ENCODE measurements at places on chromosomes 11 and 22.

GRCh38 chr11:25037431-25037830 is 540.6 kb downstream of the LUZP2 start:
- no peak for DNase-seq

DNA sequence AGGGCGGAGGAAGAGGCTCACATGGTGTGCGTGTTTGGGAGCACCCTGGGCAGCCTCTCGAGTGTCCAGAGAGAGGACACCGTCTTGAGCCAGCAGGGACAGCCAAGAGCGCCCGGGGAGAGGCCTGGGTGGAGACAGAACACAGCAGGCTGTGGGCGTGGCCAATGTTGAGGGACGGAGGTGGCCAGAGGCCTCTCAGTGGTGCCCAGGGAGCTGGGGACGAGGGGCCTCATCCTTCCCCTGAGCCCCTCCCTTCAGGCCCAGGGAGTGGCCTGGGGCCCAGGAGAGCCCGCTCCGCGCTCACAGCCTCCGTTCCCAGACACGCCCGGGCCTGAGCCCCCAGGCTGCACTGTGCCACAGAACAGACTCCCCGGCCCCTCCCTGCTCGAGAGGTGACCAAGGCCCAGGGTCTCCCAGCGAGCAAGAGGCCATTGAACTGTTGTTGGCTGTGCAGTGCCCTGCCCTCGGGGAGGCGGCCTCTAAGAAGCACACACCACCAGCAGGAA is 48.4 kb downstream of the CDKN1C start:
- no peak for DNase-seq

- no peak for DNase-seq
Measured at GRCh38 chr11:27977031-27977430, 130.9 kb downstream of the KIF18A start.

DNA sequence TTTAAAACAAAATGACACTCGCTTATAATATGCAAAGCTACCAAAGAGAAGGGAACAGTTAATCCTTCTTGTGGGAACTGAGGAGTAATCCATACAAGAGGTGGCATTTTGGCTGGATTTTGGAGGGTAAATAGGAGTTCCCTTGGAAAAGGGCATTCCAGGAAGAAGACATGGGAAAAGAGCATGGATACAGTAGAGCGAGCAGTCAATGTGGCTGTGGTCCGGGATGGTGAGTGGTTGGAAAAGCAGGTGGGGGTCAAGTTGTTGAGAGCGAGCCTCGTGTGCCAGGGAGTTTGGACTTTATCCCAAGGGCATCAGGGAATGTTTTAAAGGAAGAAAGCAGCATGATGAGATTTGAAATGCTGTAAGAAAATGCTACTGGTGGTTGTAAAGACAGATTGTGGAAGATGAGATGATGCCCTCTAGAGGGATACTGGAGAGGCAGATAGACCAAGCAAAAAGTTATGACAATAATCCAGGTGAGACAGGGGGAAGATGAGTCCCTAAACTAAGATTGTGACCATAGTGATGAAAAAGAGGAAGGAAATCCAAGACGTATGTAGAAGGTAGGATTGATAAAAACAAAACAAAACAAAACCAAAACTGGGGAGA is 3.8 kb upstream of the MMP7 start:
- no peak for DNase-seq

- no peak for DNase-seq
Measured at GRCh38 chr22:39559456-39560105, 11.0 kb upstream of the CACNA1I start.

GRCh38 chr22:39174498-39175352 is 22.2 kb upstream of the CBX7 start:
- DNase-seq = peak; percentile 63

- DNase-seq = no peak
Measured at GRCh38 chr11:3041699-3042441, 15.4 kb downstream of the CARS1 start.

DNA sequence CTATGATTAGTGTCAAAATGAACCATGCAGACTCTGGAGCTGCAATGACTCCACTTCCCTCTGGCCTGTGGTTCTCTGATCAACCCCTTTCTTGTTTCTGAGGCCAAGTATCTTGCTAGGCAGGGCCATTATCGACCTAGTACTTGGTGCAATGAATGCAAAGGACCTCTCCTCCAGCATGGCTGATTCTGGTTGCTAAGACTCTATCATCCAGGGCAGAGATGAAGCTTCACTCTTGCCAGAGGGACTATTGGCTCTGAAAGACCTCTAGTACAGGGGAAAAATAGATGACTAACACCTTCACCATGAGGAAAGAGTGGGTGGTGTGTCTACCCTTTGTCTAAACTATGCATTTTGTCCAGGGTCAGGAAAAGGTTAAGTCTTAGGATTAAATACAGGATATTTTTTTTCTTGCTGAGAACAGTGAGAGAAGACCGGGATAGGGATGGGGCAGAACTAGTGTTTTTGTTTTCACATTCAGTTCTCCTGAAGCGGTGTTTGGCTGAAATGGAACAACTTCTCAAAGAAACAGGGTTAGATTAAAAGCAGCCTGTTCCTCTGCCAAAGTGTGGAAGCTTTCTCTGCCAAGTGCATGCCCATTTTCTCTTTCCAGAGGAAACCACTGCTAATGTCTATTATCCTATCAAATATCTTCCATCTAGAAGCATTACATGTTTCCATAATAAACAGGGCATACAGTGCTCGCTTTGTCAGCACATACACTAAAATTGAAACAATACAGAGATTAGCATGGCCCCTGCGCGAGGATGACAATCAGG is 5.0 kb upstream of the MTFP1 start:
- DNase-seq = no peak

DNA sequence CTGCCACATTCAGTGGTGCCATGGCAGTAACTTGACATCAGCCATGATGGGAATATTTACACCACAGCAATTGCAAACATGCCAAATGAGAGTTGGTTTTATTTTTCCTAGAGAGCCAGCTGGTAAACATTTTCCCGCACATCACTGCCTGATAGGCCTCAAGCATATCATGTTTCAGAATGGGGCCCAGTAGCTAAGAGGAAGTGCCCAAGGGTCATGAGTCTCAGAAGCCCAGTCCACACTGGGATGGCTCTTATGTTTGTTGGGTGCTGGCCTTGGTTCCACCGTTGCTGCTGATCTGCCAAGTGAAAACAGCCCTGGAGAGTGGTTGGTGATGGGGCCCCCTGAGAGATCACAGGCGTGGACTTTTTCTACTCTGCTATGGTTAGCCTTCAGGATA is 64.3 kb upstream of the NAV2 start:
- DNase-seq = no peak

DNA sequence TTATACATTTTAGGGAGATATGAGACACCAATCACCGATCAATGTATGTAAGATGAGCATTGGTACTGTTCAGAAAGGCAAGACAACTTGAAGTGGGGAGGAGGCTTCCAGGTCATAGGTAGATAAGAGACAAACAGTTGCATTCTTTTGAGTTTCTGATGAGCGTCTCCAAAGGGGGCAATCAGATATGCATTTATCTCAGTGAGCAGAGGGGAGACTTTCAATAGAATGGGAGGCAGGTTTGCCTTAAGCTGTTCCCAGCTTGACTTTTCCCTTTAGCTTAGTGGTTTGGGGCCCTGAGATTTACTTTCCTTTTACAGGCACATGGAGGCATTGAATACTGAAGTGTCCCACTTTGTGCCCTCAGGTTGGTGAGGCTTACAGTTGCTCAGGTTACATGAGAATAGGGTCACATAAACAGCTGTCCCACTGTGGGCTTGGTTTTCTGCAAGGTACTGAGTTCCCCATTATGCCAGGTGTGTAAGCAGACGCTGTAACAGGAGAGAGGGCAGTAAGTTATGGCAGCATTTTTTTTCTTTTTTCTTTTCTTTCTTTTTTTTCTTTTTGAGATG is 129.8 kb upstream of the SERPIND1 start:
- no peak for DNase-seq

DNA sequence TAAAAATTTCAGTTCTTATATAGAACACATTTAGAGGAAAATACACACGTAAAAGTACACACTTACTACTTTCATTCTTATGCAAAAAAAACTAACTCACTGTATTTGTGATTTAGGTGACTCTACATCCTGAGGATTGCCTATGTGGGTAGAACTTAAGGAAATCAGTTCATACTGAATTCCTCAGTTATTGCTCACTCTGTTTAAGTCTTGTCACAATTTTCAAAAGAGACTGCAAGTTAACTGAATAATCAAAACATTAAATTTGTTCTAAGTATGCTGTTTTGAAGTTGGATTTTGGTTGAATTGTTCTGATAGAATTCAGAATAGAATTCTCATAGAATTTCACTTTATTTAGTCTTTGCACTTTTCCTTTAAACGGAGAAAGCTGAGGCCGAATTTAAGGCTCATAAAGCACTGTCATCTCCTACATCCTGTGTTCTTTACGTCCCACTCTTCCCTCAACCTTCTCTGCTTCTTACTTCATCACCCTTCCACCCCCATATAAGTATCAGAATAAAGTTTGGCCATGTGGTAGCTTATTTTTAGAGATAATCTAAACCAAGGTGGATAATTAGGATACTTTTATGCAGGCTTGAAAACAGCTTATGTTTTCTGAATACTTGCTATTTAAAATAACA is 59.8 kb downstream of the APOL5 start:
- no peak for DNase-seq

- DNase-seq = no peak
Measured at GRCh38 chr11:119585043-119585781, 143.8 kb downstream of the NECTIN1 start.

- no peak for DNase-seq
Measured at GRCh38 chr11:17652556-17652955, 66.8 kb upstream of the MYOD1 start.

All from DND-41 (cell line).